ENCODE measurements at places on chromosomes 13 and 19. TPM values are rescaled to one million over a fixed set of nuclear protein-coding genes. Genes with fewer than 3 reads are reported as not detected.
A peak's percentile ranks its signal among the peaks of the same experiment; 100 is the strongest.

DNA sequence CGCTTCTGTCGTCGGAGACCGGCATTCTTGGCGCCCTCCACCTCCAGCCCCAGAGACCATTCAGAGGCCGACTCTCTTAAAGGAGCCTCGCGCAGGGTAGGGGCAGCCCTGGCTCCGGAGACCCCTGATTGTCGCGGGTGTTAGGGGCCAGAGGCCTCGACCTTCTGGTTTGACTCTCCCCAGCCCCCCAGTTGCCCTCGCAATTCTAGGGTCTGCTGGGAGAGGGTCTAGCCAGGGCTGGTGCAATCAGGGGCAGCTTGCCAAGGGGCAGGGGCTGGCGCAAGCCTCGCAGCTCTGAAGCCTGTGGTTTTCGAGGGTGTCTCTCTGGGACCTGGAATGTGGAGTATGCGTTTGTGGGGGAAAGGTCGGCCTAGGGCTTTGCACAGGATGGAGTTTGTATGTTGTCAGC is 1.6 kb upstream of the SLC7A10 start:
- H3K27ac ChIP-seq, result no peak overlapping the region
- no peaks in the 10 kb centered on the region for H3K27me3 ChIP-seq
- no peaks in the 10 kb centered on the region for H3K4me1 ChIP-seq
- H3K36me3 ChIP-seq, result no peaks in the 10 kb centered on the region
- peak overlapping the region; percentile 15 for H3K4me3 ChIP-seq

KLK11 gene
- 0.52 TPM for total RNA-seq

DNA sequence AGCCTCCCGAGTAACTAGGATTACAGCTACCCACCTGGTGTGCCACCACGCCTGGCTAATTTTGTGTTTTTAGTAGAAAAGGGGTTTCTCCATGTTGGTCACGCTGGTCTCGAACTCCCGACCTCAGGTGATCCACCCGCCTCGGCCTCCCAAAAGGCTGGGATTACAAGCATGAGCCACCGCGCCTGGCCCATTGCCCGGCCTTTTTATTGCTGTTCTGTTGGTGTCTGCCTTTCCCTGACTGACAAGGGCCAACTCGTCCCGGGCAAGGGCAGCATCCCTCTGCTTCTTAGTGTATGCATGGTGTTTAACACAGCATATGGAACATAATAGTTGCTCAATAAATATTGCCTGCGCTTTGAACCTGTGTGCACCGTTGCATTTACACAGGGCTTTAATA is 6.2 kb upstream of the RETN start:
- no peaks in the 10 kb centered on the region for H3K36me3 ChIP-seq
- no peaks in the 10 kb centered on the region for H3K27me3 ChIP-seq
- H3K4me1 ChIP-seq, result no peaks in the 10 kb centered on the region
- H3K4me3 ChIP-seq, result no peak overlapping the region

DNA sequence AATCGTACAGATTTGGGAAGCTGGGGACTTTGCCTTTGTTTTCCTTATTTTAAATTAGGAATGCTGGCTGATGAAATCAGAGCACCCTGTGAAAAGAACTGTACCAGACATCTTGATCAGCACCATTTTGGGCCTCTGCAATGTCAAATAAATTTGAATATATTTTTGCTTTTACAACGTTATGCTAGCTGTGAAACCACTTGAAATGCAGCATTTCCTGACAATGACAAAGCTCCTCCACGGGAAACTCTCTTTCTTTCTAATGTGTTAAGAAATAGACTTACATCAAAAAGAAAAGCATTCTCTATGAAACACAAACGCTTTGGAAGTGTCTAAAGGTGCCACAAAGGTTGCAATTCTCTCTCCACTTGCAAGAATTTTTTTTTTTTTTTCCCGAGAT is 47.1 kb upstream of the MAP3K10 start:
- H3K4me1 ChIP-seq, result peaks cover 6% of the 10 kb centered on the region
- no peaks in the 10 kb centered on the region for H3K36me3 ChIP-seq
- no peak overlapping the region for H3K4me3 ChIP-seq
- H3K27ac ChIP-seq, result no peak overlapping the region

ADGRE3 gene
- total RNA-seq, result 0.11 TPM

- DNase-seq, result peak; percentile 46
- H3K27ac ChIP-seq, result peak overlapping the region; percentile 99
- peaks cover 60% of the 10 kb centered on the region for H3K4me1 ChIP-seq
- no peaks in the 10 kb centered on the region for H3K27me3 ChIP-seq
- peaks cover 4% of the 10 kb centered on the region for H3K36me3 ChIP-seq
- peak overlapping the region; percentile 87 for H3K4me3 ChIP-seq
Measured at GRCh38 chr19:1268226-1269064, 687 bp upstream of the CIRBP start.

CDX2 gene
- total RNA-seq, result not detected

All from psoas muscle (tissue), 8 donors.